ENCODE measurements at places on chromosomes 12 and 14. TPM values are rescaled to one million over a fixed set of nuclear protein-coding genes. Genes with fewer than 3 reads are reported as not detected.

Gene E2F7
- not detected for total RNA-seq

Gene CLEC4A
- 3.9 TPM for total RNA-seq

Gene FGD6
- 28.0 TPM for total RNA-seq

Gene CLMN
- total RNA-seq: 73.6 TPM

Gene RND1
- total RNA-seq: 3.3 TPM

Gene ACSM4
- total RNA-seq: not detected

Gene DTX1
- total RNA-seq: 20.0 TPM

Gene FSCB
- total RNA-seq: not detected

Gene DHRS2
- 4.6 TPM for total RNA-seq

Gene ADSS1
- total RNA-seq: 6.9 TPM

Gene CBLN3
- total RNA-seq: 2.3 TPM

Gene LIN7A
- 13.1 TPM for total RNA-seq

Gene TAS2R13
- 6.9 TPM for total RNA-seq

Gene CCDC88C
- 25.9 TPM for total RNA-seq

Gene CGRRF1
- 25.5 TPM for total RNA-seq

Gene NXPH4
- total RNA-seq: not detected

Gene DNAH10
- under 0.01 TPM for total RNA-seq

Gene APOF
- not detected for total RNA-seq

Gene OTX2
- not detected for total RNA-seq

Gene DUSP16
- total RNA-seq: 61.0 TPM

Gene LRP6
- 69.1 TPM for total RNA-seq

Gene BCL7A
- total RNA-seq: 13.5 TPM

Gene SNX6
- 129 TPM for total RNA-seq

Gene TAS2R20
- total RNA-seq: 7.9 TPM

Gene PRIMA1
- 1.3 TPM for total RNA-seq

Gene ASB2
- not detected for total RNA-seq

Gene PTGDR
- 3.2 TPM for total RNA-seq

Gene NTS
- not detected for total RNA-seq

Gene SLC41A2
- total RNA-seq: 46.2 TPM

Gene CCDC196
- not detected for total RNA-seq

Gene FITM1
- 1.2 TPM for total RNA-seq

Gene RTL1
- total RNA-seq: not detected

Gene ESRRB
- not detected for total RNA-seq

Gene PAPLN
- 23.8 TPM for total RNA-seq

Gene GLI1
- total RNA-seq: 2.1 TPM

Gene C14orf39
- 2.1 TPM for total RNA-seq

Gene TCL1B
- not detected for total RNA-seq

Gene SVOP
- total RNA-seq: not detected

Gene ACSS3
- total RNA-seq: 32.6 TPM

Gene HOXC6
- total RNA-seq: 4.0 TPM

Gene HOXC12
- total RNA-seq: not detected

Gene MAP1LC3B2
- total RNA-seq: 1.1 TPM

Gene AP4S1
- 5.2 TPM for total RNA-seq

Gene SLC5A8
- total RNA-seq: not detected

Gene GZMB
- total RNA-seq: 1.3 TPM

Gene STON2
- total RNA-seq: 24.6 TPM

Gene DYNLL1
- total RNA-seq: 155 TPM

Data from breast epithelium (tissue), 4 donors.